ENCODE measurements at places on chromosomes 12 and 14. TPM values are rescaled to one million over a fixed set of nuclear protein-coding genes. Genes with fewer than 3 reads are reported as not detected.

DNA sequence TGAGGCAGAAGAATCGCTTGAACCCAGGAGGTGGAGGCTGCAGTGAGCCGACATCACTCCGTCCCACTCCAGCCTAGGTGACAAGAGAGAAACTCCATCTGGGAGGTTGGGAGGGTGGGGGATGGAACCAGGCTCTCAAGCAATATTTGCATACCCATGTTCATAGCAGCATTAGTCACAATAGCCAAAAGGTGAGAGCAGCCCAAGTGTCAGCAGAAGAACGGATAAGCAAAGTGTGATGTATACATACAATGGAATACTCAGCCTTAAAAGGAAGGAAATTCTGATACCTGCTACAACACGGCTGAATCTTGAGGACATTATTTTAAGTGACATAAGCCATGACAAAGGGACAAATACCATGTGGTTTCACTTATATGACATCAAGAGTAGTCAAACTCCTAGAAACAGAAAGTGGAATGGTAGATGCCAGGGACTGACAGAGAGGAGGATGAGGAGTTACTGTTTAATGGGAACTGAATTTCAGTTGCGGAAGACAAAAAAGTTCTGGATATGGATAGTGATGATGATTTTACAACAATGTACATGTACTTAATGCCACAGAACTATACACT, 11.6 kb downstream of the DAD1 start:
- no peak overlapping the region for H3K27ac ChIP-seq

- no peaks in the 10 kb centered on the region for H3K36me3 ChIP-seq
- no peaks in the 10 kb centered on the region for H3K27me3 ChIP-seq
- no peaks in the 10 kb centered on the region for H3K4me1 ChIP-seq
Measured at GRCh38 chr12:104790296-104791125, 167.6 kb downstream of the SLC41A2 start.

GRCh38 chr14:75274899-75275569, 3.6 kb upstream of the FOS start:
- no peak for DNase-seq
- H3K4me1 ChIP-seq: peaks cover 52% of the 10 kb centered on the region
- H3K36me3 ChIP-seq: no peaks in the 10 kb centered on the region
- no peak overlapping the region for H3K4me3 ChIP-seq
- H3K27me3 ChIP-seq: no peaks in the 10 kb centered on the region

GRCh38 chr12:57268264-57268663, 17.3 kb upstream of the STAC3 start:
- no peak for DNase-seq
- no peak overlapping the region for H3K27ac ChIP-seq
- H3K27me3 ChIP-seq: no peaks in the 10 kb centered on the region
- peaks cover 57% of the 10 kb centered on the region for H3K36me3 ChIP-seq

DNA sequence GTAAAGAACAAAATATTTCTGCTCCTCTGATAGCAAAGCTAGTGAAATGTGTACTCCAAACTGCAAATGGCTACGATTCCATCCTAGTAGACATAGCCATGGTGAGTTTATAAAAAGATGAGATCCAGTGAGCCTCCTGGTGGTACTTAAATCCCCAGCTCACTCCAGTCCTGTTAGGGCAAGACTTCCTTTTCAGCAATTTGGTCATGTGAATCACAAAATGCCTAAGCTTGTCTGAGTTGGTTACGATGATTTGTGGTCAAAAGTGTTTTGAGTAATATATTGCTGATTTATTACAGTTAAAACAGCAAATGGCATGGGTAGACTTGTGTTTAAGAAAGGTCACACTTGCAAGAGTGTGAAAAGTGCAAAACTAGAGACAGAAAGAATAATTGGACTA, 102.7 kb upstream of the NAV3 start:
- no peak overlapping the region for H3K4me3 ChIP-seq
- H3K36me3 ChIP-seq: no peaks in the 10 kb centered on the region
- no peaks in the 10 kb centered on the region for H3K27me3 ChIP-seq
- H3K4me1 ChIP-seq: peaks cover 3% of the 10 kb centered on the region
- DNase-seq: no peak

DNA sequence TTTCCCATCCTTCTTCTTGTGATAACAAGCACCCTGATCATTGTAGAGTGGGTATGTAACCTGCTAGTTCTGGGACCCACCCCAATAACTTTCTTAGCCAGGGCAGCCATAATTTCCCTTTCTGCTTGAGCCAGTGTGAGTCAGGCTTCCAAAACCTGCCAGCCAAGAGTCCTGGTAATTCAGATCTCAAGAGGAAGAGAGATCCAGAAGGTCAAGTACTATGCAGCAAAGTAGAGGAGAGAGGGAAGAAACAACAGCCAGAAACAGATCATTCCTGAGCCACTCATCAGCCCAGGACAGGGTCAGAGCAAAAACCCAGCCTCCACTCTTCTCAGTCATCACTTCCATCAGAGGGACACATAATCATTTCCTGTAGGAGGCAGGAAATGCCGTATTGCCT, 182.0 kb downstream of the DICER1 start:
- no peak overlapping the region for H3K4me3 ChIP-seq
- no peaks in the 10 kb centered on the region for H3K36me3 ChIP-seq
- H3K27ac ChIP-seq: no peak overlapping the region
- H3K27me3 ChIP-seq: no peaks in the 10 kb centered on the region

DNA sequence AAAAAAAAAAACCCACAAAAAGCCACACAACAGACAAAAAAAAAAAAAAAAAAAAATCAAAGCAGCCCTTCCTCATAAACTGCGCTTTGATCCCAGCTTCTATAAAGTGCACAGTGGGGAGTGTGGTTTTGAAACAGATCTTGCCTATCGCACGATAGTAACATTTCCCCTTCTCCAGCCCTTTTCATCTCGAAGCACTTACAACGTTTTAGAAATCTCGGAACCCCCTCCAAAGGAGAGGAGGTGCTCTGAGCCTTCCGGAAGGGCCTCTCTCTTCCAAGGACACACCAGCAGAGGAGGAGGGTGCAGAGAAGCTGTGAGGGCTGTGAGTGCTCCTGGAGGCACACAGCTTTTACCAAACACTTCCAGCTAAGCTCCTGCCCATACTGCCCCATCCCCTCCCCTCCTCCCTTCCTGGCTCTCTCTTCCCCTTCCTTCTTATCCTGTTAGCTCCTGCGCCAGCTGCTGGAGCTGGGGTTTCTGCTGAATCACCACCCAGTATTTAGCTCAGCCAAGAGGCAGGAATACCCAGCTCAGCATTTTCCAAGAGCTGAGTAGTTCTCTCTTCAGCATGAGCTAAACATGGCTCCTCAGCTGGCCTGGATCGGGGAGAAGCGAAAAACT, 28.4 kb downstream of the SLC7A8 start:
- peak overlapping the region; percentile 94 for H3K27ac ChIP-seq
- no peaks in the 10 kb centered on the region for H3K27me3 ChIP-seq
- H3K4me1 ChIP-seq: peaks cover 42% of the 10 kb centered on the region
- H3K36me3 ChIP-seq: no peaks in the 10 kb centered on the region
- H3K4me3 ChIP-seq: no peak overlapping the region

DNA sequence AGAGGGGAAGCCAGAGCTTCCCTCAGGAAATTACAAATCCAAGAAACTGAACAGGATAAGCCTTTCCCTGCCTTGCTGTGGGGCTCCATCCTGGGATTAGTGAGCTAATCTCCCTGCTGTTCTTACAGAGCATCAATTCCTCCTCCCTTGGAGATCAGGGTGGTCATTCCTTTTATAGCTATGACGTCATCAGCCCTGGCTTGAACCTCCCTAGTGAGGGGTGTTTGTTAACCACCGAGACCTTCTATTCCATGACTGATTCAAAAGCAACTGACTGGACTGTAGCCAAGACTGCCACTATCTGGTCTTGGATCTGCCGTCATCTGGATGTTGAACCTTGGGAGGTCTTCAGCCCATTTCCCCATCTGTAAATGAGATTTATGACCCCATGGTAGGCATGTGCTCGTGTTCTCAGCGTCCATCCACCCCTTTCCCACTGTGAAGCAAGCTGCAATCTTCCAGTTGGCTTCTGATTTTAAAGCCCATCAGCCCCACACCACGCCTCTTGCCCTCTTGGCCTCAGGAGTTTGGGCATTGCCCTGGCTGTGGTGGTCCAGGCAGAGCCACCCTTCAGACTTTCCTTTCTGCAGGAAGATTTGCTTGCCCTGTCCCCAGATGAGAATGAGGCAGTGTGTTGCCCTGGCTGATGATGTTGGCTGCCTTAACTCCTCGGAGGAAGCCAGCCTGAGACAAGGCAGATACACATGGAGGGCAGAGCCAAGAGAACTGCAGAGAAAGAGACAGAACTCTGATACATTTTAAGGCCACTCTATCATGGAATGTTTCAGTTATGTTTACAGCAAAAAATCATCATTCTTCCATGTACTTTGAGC, 59.6 kb upstream of the ACTN1 start:
- no peaks in the 10 kb centered on the region for H3K27me3 ChIP-seq
- H3K4me1 ChIP-seq: peaks cover 22% of the 10 kb centered on the region
- no peaks in the 10 kb centered on the region for H3K36me3 ChIP-seq
- no peak for DNase-seq

DNA sequence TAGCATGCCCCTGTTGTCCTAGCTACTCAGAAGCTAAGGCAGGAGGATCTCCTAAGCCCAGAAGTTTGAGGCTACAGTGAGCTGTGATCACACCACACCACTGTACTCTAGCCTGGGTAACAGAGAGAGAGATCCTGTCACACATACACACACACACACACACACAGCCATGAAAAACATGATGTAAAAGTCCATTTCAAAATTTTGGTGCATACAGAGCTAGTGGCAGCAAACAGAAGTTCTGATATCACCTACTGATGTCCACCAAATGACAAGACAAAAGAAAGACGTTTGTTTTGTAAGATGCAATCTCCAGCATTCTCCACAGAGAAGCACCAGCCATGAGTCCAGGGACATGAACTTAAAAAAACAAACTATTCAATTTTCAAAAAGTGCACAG, 15.9 kb downstream of the AREL1 start:
- no peak overlapping the region for H3K27ac ChIP-seq
- no peaks in the 10 kb centered on the region for H3K36me3 ChIP-seq
- no peak for DNase-seq
- no peak overlapping the region for H3K4me3 ChIP-seq
- peaks cover 13% of the 10 kb centered on the region for H3K4me1 ChIP-seq
- H3K27me3 ChIP-seq: no peaks in the 10 kb centered on the region

DNA sequence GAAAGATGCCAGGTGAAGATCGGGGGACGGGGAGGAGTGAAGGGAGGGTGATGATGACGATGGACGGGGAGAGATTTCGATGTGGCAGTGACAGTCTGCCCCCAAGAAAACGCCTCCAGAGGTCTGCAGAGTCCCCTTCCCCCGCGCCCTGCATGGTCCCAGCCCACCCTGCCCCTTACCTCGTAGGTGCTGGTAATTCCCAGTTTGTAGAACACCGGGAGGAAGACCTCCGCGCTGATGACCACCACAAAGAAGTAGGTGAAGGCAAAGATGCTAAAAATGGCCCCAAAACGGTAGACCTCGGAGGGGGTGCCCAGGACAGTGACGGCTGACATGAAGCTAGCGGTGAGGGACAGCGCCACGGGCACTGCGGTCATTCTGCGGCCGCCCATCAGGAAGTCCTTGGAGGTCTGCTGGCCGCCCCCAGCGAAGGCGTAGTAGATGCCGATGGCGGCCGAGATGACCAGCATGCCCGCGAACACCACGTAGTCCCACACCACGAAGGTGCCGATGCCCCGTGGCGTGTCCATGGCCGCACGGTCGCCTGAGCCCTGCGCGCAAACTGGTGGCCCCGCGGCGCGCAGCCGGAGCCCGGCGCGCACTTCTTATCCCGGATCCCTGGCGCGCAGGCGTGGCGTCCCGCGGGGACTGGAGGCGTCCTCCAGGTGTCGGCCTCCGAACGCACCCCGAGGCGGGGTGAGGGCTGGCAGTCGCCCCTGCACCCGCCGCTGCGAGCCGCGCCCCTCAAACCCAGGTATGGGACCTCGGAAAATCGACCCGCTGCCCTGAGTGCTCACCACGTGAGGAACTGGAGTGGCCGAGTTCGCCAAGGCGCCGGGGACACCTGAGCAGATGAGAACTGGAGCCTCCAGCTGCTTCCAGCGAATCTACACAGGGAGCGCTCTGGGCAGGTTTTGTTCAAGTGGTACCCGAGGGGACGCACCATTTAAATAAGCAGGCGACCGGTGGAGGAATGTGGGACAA, at the start of gene SLC5A8:
TSS of gene SLC5A8 (minus strand) at position 920 of the 984 bp plus-strand sequence. CDS start at position 530, 390 bp downstream.
- H3K27ac ChIP-seq: no peak within 1 kb of the TSS
- H3K4me1 ChIP-seq: no peaks in the 10 kb centered on the region
- H3K36me3 ChIP-seq: no peaks in the 10 kb centered on the region
- no peaks in the 10 kb centered on the region for H3K27me3 ChIP-seq
- peak within 1 kb of the TSS; percentile 50 for H3K4me3 ChIP-seq

DNA sequence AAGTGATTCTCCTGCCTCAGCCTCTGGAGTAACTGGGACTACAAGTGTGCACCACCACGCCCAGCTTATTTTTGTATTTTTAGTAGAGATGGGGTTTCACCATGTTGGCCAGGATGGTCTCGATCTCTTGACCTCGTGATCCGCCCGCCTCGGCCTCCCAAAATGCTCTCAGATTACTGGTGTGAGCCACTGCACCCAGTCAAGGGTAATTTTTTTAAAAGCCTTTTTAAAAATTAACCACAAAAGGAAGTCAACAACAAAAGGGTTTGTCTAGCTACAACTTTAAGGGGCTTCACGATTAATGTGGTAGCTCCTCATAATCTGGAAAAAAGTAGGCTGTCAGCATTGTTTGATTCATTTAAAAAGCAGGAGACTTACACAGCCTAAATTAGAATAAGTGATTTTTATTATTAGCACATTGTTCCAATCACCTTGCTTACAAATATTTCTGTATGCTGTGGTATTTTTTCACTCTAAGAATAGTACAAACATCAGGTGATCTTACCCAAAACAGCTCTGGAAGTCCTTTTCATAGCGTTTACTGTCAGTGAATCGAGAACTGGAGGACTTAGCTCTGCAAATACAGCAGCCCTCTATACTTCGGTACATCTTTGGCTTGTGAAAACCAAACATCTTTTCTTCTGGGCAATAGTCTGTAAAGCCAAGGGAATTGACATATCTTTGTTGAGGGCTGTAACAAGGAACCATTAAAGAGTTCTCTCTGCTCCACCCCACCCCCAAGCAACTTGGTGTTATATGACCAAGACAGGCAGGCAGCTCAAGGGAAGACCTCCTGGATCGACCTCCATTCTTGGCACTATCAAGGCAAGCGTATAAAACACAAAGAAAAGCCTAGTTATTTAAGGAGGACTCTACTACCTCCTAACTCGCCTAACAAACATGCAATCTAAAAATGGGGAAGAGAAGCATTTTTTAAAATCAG, 28.1 kb downstream of the SINHCAF start:
- no peak for DNase-seq
- no peak overlapping the region for H3K27ac ChIP-seq
- peaks cover 17% of the 10 kb centered on the region for H3K36me3 ChIP-seq

- H3K36me3 ChIP-seq: no peaks in the 10 kb centered on the region
- H3K27me3 ChIP-seq: no peaks in the 10 kb centered on the region
- no peak overlapping the region for H3K4me3 ChIP-seq
- no peak overlapping the region for H3K27ac ChIP-seq
- DNase-seq: no peak
- peaks cover 36% of the 10 kb centered on the region for H3K4me1 ChIP-seq
Measured at GRCh38 chr14:59276235-59276634, 87.8 kb downstream of the DAAM1 start.

OXA1L gene
- 137 TPM for total RNA-seq

CLECL1 gene
- total RNA-seq: not detected

BCL2L14 gene
- 3.5 TPM for total RNA-seq

IRAK3 gene
- total RNA-seq: 40.4 TPM

ATL1 gene
- total RNA-seq: 4.9 TPM

DAO gene
- not detected for total RNA-seq
